ENCODE measurements at places on chromosomes 7 and 10.

GRCh38 chr7:47666164-47666862, 84.4 kb upstream of the TNS3 start:
- DNase-seq = no peak

DNA sequence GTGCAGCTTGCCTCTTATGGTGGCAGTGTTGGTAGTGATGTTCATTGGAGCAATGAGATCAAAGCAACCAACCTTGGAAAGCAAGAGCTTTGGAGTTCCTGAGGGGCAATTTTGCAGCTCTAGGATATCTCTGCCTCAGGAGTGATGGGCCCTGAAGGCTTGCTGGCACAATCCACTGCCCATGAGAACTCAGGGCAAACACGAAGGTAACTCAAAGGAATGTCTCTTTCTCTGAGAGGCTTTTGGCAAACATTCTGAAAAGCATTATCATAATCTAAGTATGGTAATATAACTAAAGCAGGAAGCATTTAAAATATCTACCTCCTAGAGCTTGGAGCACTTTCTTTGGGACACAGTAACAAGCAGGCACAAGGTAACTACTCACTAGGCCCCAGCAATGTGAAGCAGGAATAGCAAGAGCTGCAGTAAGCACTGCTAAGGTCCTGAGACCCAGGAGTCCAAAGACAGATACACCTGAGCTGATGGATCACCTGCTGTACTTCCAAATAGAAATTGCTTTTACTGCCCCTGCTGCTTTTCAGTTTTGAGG, 103.1 kb downstream of the NRF1 start:
- no peak for DNase-seq

DNA sequence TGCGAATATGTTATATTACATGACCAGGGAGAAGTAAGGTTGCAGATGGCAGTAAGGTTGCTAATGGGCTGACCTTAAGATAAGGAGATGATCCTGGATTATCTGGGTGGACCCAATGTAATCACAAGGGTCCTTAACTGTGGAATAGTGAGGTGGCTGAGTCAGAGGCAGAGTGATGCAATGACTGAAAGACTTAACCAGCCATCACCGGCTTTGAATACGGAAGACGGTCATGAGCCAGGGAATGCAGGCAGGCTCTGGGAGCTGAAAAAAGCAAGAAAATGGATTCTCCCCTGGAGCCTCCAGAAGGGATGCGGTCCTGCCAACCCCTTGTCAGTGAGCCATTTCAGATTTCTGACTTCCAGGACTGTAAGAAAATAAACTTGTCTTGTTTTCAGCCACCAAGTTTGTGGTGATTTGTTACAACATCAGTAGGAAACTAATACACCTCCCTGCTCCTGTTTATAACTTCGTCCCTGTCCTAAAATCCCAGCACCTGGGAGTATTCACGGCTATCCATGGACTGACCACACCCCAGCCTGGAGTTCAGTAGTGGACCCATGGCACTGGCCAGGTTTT, 4.6 kb upstream of the C10orf95 start:
- DNase-seq = no peak

DNA sequence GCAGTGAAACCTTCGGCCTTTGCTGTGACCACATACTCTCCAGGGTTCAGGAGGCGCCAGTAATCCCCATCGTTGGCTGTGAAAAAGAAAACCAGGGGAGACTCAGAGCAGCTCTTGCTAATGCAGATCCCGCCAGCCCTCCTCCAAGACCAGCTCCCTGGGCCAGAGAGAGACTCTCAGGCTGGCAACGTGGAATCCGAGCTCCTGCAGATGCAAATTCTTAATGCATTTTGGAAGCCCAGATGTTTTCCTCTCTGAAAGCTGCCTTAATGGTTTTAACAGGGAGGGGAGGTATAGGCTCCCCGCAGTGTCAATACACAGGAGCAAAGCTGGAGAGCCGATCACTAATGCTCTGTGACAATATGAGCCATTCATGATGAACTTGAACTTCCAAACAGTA, 80.8 kb downstream of the GPR26 start:
- DNase-seq = no peak

- DNase-seq = no peak
Observed at GRCh38 chr10:8346861-8347260, 292.4 kb downstream of the GATA3 start.

- DNase-seq = no peak
Observed at GRCh38 chr7:104878577-104878976, 135.4 kb upstream of the KMT2E start.

- DNase-seq = no peak
Observed at GRCh38 chr10:71063401-71063800, 149.0 kb upstream of the UNC5B start.

DNA sequence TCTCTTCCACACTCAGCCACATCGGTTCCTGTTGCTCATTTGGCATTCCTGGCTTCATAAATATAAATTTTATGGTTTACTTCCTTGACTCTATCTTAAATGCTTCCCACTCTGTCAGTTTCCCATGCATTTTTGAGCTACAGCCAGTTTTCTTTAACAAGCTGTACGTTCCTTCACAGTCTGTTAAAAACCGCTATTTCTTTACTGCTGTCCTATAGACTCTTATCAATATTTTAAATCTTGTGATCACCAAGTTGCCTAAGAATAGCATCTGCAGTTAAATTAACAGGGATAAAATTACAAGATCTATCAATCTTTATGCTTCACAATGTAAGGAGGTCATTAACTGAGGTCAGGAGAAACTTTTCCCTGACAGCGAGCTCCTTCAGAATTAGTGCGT, 103.1 kb upstream of the RHOBTB1 start:
- DNase-seq = no peak

DNA sequence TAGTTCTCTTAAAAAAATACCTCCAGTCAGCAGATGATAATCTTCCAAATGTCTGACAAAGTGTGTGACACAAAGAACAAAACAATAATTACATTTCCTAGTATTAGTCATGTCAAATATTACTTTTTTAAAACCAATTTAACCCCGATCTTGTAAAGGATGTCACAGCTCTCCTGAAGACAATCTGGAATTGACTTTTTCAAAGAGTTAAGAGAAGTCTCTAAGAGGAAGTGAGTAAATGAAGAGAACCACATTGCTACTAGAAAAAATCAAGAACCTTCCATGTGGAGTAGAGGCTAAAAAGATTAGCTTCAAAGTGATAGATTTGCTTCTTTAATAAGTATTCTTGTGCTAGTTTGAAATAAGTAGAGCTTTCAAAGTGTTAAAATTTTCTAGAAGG, 218.2 kb upstream of the IMMP2L start:
- no peak for DNase-seq

GRCh38 chr10:45513551-45513950, 139.5 kb downstream of the ALOX5 start:
- DNase-seq = no peak

DNA sequence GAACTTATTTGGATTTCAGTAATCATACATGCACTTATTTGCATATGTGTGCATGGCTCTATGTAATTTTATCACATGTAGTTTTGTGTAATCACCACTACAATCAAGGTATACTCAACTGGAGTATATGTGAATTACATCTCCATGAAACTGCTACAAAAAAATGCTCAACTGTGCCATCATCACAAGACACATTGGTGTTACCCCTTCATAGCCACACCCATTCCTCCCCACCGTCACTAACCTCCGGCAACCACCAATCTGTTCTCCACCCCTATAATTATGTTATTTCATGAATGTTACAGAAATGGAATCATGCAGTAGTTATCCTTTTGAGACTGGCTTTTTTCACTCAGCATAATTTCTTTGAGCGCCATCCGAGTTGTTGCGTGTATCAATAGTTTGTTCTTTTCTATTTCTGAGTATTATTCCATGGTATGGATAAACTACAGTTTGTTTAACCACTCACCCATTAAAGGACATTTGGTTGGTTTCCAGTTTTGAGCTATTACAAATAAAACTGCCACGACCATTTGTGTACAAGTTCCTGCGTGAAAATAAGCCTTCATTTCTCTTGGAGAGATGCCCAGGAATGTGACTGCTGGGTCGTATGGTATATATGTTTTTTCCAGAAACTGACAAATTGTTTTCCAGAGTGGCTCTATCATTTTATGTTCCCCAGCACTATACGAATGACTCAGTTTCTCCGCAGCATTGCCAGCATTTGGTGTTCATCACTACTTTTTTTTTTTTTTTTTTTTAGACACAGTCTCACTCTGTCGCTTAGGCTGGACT, 11.3 kb upstream of the SMO start:
- DNase-seq = no peak

DNA sequence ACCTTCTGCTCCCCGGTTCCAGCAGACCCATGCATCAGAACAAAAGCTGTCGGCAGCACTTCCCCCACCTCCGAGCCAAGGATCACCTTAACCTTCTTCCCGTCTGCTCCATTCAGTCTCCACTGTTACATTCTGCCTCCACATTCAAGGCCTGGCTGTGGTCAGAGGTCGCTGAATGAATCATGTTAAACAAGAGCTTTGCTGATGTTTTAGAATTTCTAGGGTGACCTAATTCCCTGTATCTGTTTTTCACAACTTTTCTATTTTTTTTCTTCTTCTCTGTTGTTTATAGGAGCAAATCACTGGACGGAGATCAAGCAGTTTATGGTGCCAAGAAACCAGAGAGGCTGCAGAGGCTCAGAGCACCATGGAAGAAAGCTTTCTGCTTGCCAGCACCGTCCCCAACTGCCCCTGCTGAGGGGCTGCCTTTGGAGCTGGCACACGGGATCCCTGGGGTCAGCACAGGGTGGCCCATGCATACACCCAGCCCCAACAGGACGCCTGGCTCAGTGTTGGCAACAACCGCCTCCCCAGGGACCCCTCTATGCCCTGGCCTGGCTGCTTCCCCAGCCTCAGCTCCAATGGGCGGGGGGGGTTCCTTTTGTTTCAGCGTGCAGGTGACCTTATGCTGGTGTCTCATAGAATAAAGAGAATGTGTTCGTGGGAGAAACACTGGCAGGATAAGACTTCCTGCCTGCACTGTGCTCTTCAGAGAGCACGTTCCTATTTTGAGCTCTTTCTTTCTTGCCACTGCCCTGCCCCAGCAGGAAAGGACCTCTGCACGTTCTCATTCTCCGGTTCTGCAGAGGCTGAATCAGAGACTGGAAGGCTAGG, 182.7 kb upstream of the LYZL2 start:
- DNase-seq = no peak

- no peak for DNase-seq
Observed at GRCh38 chr7:111937163-111937562, 269.0 kb downstream of the DOCK4 start.

- no peak for DNase-seq
Observed at GRCh38 chr10:49666054-49666615, 13.3 kb upstream of the C10orf53 start.

DNA sequence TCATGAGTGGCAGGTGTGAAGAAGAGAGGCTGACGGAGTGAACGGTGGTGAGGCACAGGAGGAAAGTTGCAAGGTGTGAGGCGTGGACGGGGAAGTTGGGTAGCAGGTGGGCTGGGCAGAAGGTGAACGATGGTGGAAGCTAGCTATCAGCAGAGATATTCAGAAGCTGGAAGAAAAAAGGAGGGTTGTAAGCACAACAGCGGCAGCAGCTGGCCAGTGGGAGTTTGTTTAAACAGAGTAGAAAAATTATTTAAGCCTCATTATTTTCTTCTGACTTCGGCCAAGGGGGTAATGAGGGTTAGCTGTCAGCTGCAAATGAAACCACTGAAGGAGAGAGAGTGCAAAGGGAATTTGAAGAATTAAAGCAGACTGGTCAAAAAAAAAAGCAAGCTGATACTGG, 62.1 kb upstream of the PRKAR2B start:
- DNase-seq = no peak

DNA sequence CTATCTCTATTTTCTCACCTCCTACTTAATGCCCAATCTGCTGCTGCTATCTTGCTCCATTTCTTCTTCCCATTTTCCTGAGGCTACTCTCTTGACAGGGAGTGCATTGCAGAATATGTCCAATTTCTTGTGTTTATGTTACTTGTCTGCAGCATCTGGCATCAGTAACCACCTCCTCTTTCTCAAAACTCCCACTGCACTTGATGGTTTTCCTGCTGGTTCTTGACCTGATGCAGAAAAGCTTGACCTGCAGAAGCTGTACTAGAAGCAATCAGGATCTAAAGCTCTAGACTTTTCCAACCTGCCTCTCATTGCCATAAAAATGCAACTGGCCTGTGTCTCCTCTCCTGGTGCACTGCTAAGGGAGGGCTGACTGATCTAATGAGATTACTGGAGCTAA, 287.8 kb downstream of the ZEB1 start:
- DNase-seq = no peak

- DNase-seq = no peak
Observed at GRCh38 chr7:133534816-133535215, 281.9 kb downstream of the EXOC4 start.

- DNase-seq = no peak
Observed at GRCh38 chr10:35765066-35765527, 123.0 kb upstream of the FZD8 start.

DNA sequence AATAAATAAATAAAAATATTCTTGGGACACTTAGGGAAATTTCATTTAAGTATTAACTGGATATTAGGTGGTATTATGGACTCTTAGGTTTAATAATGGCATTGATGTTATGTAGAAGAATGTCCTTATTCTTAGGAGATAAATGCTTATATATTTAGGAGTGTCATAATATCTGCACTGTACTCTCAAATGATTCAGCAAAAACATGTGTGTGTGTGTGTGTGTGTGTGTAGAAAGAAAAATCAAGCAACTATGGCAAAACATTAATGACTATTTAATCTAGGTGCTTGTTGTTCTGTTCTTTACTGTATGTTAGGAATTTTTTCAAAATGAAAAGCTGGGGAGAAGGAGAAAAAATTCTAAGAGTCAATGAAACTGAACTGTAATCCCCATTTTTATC, 3.9 kb downstream of the ASNS start:
- DNase-seq = no peak

- DNase-seq = no peak
Observed at GRCh38 chr10:80108576-80109239, 23.8 kb upstream of the PLAC9 start.

DNA sequence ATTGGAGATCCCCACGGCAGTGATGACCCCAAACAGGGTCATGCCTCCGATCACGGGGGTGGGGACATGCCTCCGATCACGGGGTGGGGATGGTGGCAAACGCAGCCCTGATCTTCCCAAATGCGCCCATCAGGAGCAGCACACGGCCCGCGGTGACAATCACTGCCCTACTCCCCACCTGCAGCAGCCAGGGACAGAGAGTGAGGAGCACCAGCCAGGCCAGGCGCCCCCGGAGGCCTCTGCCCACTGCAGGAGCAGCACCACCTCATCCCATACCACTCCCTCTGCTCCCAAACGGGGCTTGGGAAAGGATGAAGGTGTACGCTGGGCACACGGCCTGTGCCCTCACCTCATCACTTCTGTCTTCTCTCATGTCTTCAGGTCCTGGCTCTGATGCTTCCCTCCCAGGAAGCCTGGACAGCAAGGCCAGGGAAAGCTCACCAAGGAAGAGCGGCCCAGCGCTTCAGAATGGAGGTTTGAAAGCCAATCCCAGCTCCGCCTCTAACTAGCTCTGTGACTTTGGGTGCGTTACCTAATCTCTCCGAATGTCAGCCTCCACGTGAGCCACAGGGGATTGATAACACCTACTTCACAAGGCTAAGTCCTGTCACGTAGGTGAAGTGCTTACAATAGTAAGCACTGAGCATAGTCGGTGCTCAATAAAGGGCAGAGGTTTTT, 37.1 kb downstream of the STRA8 start:
- no peak for DNase-seq

GRCh38 chr7:149753375-149754233, 19.8 kb downstream of the ZNF467 start:
- DNase-seq = no peak
